Cardiac fibroblast (primary cell): ENCODE measurements at places on chromosomes 1 and 21.
A peak's percentile ranks its signal among the peaks of the same experiment; 100 is the strongest.

GRCh38 chr1:147214325-147214724 lies 10.8 kb downstream of the FMO5 start:
- no peak for DNase-seq

- DNase-seq = no peak
Measured at GRCh38 chr1:195754303-195754702, 853.9 kb downstream of the KCNT2 start.

- DNase-seq = no peak
Measured at GRCh38 chr21:31850886-31851285, 21.9 kb upstream of the HUNK start.

- no peak for DNase-seq
Measured at GRCh38 chr1:29392486-29393450, 156.4 kb downstream of the PTPRU start.

DNA sequence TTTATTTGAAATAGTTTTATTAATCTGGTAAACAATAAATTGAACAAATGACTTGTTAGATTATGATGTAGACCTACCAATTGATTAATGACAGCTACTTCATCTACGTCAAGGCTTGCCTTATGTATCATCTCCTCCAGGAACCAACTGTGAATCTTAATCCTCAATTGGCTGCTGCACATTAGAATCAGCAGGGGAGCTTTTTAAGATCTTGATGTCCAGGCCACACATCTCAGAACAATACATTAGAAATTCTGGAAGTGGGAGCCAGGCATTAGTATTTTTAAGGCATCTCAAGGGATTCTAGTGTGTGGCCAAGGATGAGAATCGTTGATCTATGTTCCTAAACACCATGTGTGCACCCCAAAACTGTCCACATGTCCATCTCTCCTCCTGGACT lies 52.0 kb upstream of the LYPLAL1 start:
- no peak for DNase-seq

DNA sequence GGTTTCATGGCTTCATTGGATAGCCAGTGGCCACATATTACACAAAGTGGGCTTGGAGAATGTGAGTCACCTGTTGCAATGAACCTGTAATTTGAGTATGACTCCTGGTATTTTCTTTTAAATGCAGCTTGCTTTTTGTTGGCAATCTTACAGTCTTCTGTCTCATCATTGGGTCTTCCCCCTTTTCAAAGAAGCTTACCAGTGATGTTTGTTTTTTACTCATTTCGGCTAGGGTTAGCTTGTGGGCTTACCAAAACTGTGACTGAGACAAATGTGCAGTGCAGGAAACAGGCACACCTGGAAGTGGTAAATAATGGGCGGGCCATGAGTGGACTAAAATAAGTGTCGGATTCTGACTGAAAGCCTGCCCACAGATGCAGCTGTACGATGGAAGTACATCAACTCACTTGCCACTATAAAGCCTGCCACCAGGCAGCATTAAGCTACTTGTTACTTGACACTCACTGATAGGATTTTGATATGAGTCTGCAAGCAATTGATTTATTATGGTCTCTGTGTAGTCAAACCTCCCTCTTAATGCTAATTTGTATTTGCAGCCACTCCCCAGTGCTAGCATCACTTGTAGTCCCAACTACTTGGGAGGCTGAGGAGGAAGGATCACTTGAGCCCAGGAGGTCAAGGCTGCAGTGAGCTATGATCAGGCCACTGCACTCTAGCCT lies 4.2 kb downstream of the HHAT start:
- peak; percentile 9 for DNase-seq

- DNase-seq = peak; percentile 87
Measured at GRCh38 chr1:78145105-78145580, 99.4 kb downstream of the GIPC2 start.

GRCh38 chr1:223473601-223474344 lies 80.6 kb downstream of the CCDC185 start:
- DNase-seq = no peak

DNA sequence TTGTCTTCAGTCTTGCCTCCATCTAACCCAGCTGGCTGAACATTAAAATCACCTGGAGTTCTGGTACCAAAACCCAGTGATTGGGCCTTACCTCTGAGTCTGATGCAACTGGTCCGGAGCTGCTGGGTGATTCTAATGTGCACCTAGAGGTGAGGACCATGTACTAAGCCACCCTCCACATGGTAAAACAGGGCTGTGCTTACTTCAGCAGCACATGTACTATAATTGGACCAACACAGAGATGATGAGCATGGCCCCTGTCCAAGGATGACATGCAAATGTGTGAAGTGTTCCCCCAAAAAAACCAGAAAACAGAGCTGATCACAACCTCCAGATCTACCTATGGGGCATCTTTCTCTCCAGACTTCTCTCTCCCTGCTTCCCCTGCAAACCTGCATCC lies 37.0 kb downstream of the ELK4 start:
- DNase-seq = no peak

DNA sequence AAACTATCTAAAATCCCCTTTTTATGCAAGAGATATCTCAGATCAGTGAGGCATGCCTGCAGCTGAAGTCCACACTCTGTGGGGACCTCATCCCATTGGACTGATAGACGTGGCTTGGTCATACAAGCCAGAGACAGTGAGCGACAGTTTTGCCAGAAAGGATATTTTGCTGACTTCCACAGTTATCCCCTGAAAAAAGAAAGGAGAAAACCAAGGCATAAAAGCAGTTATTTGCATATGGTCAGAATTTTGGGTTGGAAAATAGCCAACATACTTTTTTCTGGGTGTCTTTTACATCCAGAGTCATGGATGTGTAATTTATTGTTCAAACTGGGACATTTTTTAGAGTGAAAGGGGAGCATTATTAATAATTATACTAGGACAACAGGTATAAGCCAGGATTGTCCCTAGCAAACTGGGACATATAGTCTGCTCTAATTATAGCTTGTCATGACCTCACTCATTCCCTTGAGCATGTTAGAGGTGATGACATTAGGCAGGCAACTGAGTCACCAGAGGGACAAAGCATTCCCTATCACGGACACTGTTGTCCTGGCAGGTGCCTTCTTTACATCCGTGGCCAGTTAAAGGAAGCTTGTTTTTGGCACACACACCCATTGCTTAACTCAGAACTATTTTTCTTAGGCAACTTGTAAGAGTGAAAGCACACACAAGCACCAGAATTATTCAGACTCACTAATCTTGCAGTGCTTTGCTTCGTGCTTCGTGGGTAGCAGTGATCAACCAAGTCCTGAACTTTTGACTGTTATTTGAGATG lies 65.5 kb downstream of the PRRX1 start:
- peak; percentile 74 for DNase-seq

DNA sequence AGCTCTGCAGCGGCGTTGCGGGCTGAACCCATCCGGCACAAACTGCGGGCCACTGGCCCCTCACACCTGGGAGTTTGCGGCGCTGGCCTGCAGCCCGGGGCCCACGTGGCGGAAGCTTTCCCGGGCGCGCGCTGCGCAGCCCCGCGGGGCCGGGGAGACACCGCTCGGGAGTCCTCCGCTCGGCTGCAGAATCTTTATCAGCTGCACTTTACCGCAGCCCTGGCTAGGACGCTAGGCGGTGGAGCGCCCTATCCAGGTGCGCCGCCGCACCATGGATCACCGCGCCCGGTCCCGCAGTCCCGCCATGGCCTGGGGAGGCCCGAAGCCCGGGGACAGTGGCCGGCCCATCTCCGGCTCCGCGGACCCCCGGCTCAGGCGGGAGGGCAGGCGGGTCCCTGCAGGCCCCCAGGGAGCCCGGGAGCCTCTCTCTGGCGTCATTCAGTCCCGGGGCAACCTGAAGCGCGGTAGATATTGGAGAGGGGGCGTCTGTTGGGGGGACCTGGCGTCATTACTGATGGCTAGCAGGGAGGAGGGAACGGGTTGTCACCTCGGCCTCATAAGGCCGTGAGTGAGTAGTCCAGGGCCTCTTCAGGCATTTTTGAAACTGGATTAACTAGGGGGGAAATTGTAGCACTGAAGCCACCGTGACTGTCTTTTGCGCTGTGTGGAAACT lies 5.7 kb upstream of the OLIG2 start:
- DNase-seq = no peak

DNA sequence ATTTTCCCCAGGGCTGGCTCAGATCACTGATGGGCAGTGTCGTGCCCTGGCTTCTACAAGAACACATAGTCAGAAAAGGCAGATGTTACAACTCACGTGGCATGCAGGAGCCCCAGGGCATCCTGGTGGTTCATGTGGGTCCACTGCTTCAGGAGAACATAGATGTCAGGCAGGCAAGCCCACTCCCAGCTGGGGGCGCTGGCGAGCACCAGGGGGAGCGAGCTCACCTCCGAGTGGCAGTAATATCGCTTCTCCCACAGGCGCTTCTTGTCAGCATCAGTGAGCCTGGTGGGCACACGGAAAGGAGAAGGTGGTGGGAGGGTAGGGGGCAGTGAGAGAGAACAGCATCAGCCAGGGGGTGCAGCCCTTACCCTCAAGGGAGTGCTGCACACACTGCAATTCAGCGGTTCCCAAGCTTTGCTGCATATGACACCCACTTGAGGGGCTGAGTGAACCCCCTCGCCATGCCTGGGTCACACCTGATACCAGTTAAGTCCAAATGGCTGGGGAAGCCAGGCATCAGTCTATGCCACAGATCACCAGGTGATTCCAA lies 34.3 kb upstream of the PPP1R15B start:
- DNase-seq = peak; percentile 29

DNA sequence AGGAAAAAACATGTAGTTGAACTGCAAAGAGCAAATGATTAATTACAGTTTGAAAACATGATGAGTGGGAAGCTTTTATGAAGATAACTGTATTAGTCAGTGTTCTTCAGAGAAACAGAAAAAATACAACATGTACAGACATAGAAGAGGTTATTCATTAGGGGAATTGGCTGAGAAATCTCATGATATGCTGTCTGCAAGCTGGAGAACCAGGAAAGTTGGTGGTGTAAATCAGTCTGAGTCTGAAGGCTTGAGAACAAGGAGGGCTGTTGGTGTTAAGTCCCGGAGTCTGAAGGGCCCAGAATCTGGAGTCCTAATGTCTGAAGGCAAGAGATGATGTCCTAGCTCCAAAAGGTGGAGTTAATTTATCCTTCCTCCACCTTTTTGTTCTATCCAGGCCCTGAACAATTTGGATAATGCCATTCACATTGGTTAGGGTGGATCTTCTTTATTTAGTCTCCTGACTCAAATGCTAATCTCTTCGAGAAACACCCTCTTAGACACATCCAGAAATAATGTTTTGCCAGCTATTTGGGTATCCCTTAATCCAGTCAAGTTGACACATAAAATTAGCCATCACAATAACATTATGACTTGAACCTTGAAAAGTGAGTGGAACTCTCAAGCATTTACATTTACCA lies 672.9 kb upstream of the PTBP2 start:
- DNase-seq = no peak

GRCh38 chr1:170010443-170010842 lies 64.1 kb downstream of the KIFAP3 start:
- DNase-seq = peak; percentile 82

DNA sequence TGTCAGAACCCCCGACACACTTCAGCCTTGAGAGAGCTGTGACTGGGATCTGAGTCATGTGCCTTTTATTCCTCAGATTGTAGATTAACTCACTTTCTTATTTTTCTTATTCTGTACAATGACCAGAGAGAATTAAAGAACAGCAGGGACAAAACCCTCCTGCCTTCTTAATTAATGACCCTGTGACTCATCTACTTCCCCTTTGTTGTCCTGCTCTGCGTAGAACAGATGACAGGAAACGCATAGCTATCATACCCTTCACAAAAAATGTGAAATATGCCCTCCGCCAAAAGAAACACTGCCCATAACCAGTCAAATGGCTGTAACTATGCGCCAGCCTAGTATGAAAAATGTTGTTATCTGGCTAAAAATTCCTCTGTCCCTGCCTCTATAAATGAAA lies 9.1 kb upstream of the PADI2 start:
- DNase-seq = peak; percentile 97

GRCh38 chr21:14080764-14081096 lies 130.0 kb downstream of the LIPI start:
- DNase-seq = no peak

DNA sequence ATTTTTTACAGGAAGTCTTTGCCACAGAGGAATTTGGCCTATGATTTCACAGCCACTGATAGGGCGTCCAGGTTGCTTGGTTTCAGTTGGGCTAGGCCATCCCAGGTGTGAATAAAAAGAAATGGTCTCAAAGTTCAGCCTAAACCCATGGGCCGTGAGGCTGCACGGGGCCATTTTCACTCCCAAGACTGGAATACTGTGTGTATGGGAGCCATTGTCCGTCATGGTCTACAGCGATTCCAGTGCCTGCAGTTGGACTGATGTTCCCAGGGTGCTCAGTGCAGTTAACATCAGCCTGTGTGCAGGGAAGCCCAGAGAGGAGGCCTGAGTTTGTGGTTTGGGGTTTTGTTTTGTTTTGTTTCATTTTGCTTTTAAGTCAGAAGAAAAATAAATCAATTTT lies 133.2 kb downstream of the ADSS2 start:
- no peak for DNase-seq

DNA sequence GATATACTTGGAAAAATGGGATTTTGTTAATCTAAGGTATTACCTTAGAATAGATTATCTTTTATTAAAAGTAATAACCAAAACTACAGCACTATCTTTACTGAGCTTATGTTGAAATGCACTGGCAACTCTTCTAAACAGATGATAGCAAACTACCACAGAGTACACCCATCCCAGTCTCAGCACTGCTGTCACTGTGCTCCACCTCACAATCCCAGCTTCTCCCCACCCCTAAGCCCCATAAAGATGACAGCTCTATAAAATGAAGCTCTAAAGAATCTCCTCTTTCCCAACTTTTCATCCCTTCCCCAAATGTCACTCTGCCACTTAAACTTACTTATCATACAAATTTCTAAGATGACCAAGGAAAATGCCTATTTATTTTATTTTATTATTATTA lies 6.4 kb downstream of the DSTYK start:
- no peak for DNase-seq

DNA sequence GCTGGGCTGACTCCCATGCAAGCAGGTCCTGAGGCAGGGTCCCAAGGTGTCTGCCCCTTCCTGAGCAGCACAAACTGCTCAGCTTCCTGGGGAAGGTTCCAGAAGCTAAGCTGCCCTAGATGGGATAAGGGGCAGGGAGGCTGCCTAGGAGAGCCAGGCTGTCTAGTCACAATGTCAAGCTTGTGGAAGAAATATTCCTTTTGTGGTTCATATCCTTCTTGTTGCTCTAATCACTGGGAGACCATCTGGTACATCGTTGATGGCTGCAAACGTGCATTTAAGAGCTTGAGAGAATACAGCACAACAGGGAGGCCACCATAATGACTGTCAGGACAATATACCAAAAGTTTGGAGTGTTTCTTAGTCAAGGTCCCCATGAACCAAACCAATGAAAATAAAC lies 67.4 kb downstream of the SLC16A1 start:
- DNase-seq = no peak

GRCh38 chr1:32770221-32770731 lies 46.9 kb downstream of the YARS1 start:
- DNase-seq = no peak

GRCh38 chr1:18419113-18419844 lies 61.5 kb upstream of the KLHDC7A start:
- no peak for DNase-seq

GRCh38 chr1:212490276-212490675 lies 57.6 kb downstream of the NENF start:
- no peak for DNase-seq
